Foreskin keratinocyte (primary cell): ENCODE measurements at places on chromosomes 12 and 14. TPM values are rescaled to one million over a fixed set of nuclear protein-coding genes. Genes with fewer than 3 reads are reported as not detected.

Gene TMEM132C
- total RNA-seq: not detected in 2 replicates

Gene INSM2
- total RNA-seq: not detected in 2 replicates

Gene LAG3
- 0.07 and 0.24 TPM in 2 replicates for total RNA-seq

Gene CD163
- 0.04 TPM in 1 of 2 replicates, not detected in the other for total RNA-seq

Gene ANKS1B
- total RNA-seq: 0.11 TPM in 1 of 2 replicates, not detected in the other

Gene PLEKHG7
- total RNA-seq: not detected in 2 replicates

Gene RASSF9
- total RNA-seq: 2.0 and 2.7 TPM in 2 replicates

Gene SOCS4
- 18.4 and 19.1 TPM in 2 replicates for total RNA-seq

Gene DAO
- not detected in 2 replicates for total RNA-seq

Gene SLC6A15
- total RNA-seq: 29.6 and 38.8 TPM in 2 replicates

Gene PROX2
- total RNA-seq: not detected in 2 replicates

Gene TAMALIN
- 0.11 and 0.44 TPM in 2 replicates for total RNA-seq

Gene TMEM233
- total RNA-seq: not detected in 2 replicates

Gene CCDC197
- total RNA-seq: not detected in 2 replicates

Gene SOAT2
- not detected in 2 replicates for total RNA-seq

Gene GZMB
- total RNA-seq: not detected in 2 replicates

Gene TGM1
- total RNA-seq: 4.3 and 5.9 TPM in 2 replicates

Gene TEX22
- total RNA-seq: 0.07 TPM in 1 of 2 replicates, not detected in the other

Gene C1QL4
- total RNA-seq: 0.28 and 0.34 TPM in 2 replicates

Gene GLI1
- total RNA-seq: 2.8 and 3.8 TPM in 2 replicates

Gene FAM234B
- 5.0 and 6.0 TPM in 2 replicates for total RNA-seq

Gene RPL10L
- total RNA-seq: not detected in 2 replicates

Gene ARL1
- total RNA-seq: 54.6 and 59.0 TPM in 2 replicates

Gene ADAMTS20
- not detected in 2 replicates for total RNA-seq

Gene NRL
- total RNA-seq: 0.27 and 0.46 TPM in 2 replicates

Gene TAS2R50
- 0.11 and 0.31 TPM in 2 replicates for total RNA-seq

Gene AQP2
- not detected in 2 replicates for total RNA-seq

Gene GPRC5D
- not detected in 2 replicates for total RNA-seq

Gene HOXC9
- 4.3 and 5.5 TPM in 2 replicates for total RNA-seq

Gene ANG
- 4.4 and 6.0 TPM in 2 replicates for total RNA-seq

Gene TMED8
- total RNA-seq: 11.9 and 12.6 TPM in 2 replicates

Gene DLGAP5
- 41.5 and 56.0 TPM in 2 replicates for total RNA-seq

Gene TRHDE
- total RNA-seq: 0.49 and 0.78 TPM in 2 replicates

Gene AKAP3
- 1.2 and 1.7 TPM in 2 replicates for total RNA-seq

Gene CCDC196
- total RNA-seq: not detected in 2 replicates

Gene TSPAN11
- not detected in 2 replicates for total RNA-seq

Gene GLIPR1L2
- 0.14 and 0.41 TPM in 2 replicates for total RNA-seq

Gene HIF1A
- 122 and 130 TPM in 2 replicates for total RNA-seq

Gene SERPINA12
- not detected in 2 replicates for total RNA-seq

Gene CLMN
- 4.7 and 5.7 TPM in 2 replicates for total RNA-seq

Gene ARMH4
- 1.1 TPM in 2 replicates for total RNA-seq
